ENCODE measurements at places on chromosomes 6 and 20.

DNA sequence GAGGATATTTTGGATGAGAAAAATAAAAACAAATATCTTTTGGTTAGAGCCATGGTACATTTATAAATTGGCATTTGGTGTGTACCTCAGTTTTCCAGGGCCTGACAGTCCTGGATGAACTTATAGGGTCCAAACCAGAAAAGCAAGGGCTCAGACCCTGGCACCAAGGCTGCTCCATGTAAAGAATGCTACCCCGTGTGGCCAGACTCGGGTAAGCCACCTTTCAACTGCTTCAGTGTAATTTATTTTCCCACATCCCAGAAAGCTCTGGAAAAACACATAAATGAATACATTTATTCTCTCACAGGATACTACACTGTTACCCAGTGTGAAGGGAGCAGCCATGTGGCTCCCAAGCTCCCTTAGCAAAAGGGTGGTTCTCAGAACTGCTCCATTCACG, 13.8 kb downstream of the MRPL14 start:
- DNase-seq, result no peak

DNA sequence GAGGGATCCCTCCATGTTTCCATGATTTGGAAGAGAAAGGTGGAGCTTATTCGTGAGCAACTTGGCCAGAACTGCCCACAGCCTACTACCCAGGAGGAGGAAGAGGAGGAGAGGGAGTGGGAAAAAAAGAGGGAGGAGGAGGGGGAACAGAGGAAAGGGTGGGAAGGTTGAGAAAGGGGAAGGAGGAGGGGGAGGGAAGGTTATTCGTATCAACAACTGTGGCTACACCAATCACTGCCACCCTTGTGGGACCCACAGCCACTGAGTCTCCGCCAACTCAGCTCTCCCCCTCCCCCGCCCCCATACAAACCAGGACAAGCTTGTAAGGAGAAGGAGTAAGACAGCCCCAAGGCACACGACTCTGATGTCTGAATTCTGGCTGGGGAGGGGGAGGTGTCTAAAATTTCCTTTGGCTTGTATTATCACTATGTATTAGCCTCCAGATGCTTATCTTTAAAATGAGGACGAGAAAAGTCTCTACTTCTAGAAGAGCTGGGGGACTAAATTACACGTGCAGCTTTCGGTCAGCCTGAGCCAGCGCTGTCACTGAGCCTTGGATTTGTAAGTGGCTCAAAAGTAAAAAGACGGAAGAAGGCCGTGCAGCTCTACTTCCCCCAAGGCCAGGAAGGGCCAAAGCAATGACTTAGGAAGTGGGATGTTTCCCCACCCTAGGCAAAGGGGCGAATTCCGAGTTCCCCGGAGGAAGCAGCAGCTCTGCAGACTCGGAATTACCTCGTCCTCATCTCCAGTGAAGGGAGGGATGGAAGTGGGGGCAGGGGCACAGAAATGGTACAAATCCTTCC, 1.0 kb downstream of the FKBP1A start:
- DNase-seq, result no peak

DNA sequence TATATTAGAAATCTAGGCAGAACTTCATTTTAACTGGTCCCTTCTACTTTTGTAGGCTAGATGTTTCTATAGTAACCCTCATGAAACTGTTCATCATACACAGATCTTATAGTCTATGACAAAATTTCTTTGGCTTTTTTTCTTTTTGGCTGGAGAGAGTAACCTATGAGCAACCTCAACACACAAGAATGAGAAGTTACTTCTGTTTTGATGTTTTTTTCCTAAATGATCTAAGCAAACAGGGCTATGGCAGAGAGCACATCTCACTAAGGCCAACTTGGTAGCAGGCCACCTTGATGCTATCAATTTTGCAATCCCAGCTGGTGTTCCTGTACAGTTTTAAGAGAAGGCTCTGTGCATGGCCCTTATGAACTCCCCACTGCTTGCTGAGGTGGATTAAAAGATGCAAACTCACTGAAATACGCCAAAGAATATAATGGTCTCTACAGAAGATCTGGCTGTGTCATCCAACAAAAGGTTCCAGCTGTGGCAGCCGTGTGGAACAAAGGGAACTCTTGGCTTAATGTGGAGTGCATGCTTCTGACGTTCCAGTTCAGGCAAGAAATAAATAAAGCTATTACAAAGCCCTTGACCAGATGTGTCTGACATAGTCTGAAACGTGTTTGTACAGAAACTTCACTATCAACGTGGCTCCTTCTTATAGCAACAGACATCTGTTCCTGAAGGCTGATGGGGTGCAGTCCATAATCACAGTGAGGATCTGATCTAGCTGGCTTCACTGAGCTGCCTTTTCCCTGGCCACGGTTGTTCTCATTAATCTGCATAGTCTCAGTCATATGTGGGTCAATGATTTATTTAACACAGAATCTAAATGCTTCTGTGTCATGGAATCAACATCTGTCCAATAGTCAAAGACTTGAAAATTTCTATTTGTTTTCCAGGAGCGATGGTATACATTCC, 481.1 kb downstream of the BMP2 start:
- DNase-seq, result no peak

GRCh38 chr6:35041086-35041861, 99.9 kb downstream of the TCP11 start:
- no peak for DNase-seq

DNA sequence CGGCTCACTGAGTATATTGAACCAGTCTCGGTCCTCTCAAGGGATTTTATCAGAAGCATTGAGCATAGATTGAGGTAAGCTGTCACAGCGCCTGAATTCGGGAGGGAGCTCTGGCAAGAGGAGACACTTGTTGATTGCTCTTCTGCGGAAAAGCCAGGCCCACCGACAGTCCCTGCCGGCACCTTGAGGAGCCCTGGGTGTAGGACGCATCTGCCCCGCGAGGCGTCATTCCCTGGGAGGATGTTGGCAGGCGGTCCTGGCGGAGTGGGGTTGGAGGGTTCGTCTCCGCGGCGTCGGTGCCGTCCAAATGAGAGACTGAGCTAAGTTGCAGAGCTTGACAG, 843 bp downstream of the FBXO9 start:
- no peak for DNase-seq

GRCh38 chr6:64715624-64716023, 991.4 kb downstream of the EYS start:
- no peak for DNase-seq

GRCh38 chr6:159929819-159930218, 39.0 kb downstream of the MAS1 start:
- no peak for DNase-seq

GRCh38 chr6:3915076-3915791, 66.1 kb downstream of the FAM50B start:
- no peak for DNase-seq

DNA sequence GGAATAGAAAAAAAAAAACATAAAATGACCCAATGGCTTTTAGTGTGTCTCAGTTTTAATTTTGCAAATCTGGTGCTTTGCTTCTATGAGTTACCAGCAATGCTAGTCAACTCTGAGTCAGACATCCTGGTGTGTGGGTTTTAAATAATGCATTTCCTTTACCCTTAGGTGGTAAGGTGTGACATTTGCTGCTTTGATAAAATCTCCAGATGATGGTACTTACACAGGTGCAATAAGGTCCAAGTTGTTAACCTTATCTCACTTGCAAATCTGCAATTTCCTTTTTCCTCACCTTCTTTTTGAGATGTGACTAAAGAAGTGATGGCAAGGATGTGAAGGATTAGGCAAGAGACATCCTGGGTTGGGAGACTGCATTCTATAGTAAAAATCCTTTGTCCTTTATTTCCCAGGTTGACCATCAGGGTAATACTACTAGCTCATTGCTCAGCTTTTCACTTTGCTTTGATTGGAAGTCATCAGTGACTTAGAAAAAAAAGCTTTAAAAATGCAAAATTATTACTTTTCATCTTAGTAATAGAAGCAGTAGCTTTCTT, 818.5 kb upstream of the FLRT3 start:
- no peak for DNase-seq

DNA sequence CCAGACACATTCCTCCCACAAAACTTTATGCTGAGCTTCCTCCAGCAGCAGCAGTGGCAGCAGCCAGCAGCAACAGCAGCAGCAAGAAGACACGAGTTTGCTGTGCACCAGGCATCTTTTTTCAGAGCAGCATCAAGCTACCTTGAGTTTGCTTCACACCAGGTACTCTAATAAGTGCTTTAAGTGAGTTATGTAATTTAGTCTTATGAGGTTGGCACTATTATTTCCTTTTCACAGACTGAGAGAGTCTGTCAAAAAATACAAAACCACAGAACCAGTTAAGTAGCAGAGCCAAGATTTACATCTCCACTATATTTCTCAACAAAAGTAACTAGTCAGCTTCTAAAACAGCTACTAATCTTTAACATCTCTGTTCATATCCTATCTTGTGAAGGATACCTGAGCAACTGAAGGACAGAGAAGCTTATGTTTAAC, 23.7 kb downstream of the RANBP9 start:
- DNase-seq, result no peak

GRCh38 chr6:44256775-44257024, 628 bp downstream of the SLC35B2 start:
- DNase-seq, result no peak

DNA sequence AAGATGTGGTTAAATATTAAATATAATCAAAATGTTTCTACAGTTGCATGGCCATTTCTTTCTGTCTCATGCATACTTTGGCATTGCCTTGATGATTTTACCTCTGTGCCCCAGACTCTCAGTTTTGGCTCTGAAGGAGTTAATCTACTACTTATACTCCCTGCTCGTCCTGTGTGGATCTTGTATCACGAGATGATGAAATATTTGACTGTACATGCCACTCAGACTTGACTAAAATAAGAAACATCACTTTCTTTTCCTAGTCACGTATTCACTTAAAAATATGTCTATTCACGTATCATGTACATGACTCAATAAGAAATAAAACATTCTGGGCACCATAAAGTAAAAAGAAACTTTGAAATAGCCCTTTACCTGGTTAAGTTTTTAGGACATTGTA, 397.7 kb downstream of the RFPL4B start:
- peak; percentile 10 for DNase-seq

GRCh38 chr20:38187517-38187916, 22.4 kb upstream of the TGM2 start:
- DNase-seq, result no peak

DNA sequence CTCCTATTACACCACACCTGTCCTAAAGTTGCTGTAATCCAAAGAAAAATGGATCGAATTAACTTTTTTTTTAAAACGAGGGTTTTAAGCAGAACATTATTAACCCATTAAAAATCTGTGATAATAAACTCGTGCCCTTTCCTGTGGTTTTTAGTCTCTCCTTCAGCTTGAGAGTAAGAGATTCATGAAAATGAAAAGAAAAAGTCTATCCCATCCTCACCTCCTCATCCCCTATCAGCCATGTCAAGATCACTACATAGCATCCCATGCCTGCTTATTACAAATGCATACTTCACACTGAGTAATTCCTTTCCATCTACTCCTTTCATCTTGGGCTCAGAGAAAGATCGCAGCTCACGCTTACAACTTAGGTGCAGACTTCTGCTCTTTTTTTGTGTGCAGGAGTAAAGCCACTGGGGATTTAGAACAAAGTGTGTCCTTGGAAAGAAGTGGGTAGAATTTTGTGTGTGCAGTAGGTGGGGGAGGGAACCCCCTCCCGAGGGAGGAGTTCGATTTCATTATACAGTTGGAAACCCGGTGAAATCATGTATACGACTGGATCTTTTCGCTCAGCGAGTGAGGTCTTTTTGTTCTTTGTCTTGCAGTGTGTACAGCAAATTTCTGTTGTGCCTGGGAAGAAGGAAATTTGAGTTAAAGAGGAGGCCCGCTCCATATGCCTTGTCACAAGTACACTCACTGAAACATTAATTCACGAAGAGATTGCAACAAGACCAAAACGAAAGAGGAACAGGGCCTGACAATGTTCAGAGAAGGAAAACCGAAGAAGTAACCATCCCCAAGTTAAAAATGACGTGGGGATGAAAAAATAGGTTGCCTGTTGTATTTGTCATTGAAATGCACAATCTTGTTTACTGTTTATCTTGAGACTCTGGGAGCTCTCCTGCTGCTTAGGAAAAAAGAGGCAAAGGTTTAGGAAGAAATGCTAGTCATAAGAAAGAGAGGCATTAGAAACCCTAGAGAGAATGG, 146.5 kb upstream of the ZNF217 start:
- no peak for DNase-seq

DNA sequence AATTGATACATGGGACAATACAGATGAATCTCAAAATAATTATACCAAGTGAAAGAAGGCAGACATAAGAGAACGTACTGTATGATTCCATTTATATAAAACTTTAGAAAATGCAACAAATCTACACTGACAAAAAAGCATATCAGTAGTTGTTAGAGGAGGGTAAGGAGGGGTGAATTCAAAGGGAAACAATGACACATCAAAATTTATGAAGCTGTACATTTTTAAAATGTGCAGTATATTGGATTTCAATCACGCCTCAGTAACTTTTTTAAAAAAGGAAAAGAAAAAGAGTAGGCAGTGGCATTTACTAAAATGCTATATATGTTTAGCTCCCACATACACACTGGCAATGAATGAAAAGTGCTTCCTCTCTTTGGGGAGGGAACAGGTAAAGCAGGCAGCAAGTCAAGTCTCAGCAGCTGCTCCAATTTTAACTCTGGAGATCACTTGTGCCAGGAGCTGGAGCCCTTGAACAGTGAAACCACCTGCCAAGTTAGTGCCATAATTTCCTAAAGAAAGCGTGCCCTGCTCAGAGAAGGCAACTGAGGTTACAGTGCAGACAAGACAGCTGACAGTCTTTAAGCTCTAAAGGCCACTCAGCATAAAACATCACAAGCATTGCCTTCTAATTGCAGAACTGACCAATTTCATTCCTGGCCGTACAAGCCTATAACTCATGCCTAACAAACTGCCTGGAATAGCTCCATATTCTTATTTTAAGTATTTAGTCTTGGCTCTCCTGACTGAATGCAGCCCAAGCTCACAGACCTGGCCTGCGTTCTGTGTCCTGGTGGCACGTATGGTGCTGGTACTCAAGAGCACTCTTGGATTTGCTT, 10.9 kb downstream of the FKBP1A start:
- DNase-seq, result no peak

GRCh38 chr20:23152902-23153301, 66.8 kb upstream of the CD93 start:
- no peak for DNase-seq

- DNase-seq, result peak; percentile 79
These were observed 588 bp downstream of the SCAF8 start for GRCh38 chr6:154733626-154734382.

DNA sequence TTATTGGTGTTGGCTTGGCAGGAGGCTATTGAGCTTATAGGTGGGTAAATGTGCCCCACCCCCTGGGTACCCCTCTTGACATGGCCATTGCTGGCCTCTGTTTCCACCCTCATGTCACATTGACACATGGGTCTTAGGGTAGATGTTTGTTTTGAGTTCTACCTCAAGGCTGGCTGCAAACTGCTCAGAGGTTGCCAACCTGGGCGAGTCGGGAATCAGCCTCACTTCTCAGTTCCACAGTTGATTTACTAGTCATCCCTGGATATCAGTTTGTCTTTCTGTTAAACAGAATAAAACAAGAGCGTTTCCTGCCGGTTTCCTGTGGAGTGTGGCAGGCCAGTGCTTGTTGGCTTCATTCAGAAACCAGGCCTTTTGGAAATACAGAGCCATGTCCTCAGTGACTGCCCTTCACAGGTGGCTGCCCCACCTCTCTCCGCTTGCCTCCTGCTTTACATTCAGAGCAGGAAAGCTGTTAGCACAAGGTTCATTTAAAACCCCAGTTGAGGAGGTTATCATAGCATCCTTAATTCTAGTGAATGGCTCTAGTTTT, 105.6 kb downstream of the TCP11 start:
- no peak for DNase-seq

- DNase-seq, result no peak
These were observed 67.4 kb upstream of the C20orf144 start for GRCh38 chr20:33594743-33595142.

- no peak for DNase-seq
These were observed 64.4 kb upstream of the TMEM170B start for GRCh38 chr6:11473008-11473740.

- DNase-seq, result no peak
These were observed 1.4 kb downstream of the RAET1E start for GRCh38 chr6:149896491-149896890.

Data from fibroblast of skin of left biceps (primary cell).